ENCODE measurements at places on chromosomes 1 and 21.

GRCh38 chr1:17829579-17829978 lies 74.4 kb downstream of the ACTL8 start:
- DNase-seq: no peak

- no peak for DNase-seq
Observed at GRCh38 chr1:36343651-36344394, 20.4 kb upstream of the EVA1B start.

- DNase-seq: no peak
Observed at GRCh38 chr21:30981403-30981802, 56.9 kb downstream of the KRTAP19-8 start.

DNA sequence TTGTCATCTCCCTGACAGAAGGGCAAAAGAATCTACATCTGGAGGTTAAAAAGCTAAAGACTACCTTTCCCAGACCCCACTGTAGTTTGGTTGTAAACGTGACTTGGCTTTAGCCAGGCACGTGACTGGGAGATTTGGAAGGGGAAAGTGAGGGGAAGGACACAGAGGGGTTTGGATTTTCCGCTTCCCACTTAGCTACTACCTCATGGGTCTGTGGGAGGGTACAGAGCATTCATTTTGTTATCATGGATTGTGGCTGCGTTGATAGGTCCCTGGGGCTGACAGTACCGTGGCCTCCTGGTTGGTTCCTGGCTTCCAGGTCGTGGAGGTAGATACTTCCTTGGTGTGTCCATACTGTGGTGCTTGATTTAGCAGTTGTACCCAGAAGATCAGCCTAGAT lies 2.6 kb downstream of the CHD1L start:
- DNase-seq: no peak

DNA sequence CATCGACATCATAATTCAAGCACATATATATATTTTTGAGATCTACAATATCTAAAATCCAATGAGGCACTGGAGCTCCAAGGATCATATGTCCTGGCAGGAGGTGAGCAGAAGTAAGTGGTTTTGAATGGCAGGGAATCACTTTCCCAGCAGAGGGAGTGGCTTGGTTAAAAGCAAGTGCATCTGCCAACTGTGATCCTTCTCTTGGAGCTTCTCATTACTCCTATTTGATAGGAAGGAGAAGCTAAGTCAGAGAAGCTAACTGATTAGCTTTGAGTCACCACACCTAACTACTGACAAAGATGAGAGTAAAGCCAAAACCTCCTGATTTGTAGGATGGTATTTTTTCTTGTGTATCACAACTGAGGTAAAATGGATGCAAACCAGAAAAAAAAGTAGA lies 55.0 kb downstream of the ALG14 start:
- DNase-seq: no peak

DNA sequence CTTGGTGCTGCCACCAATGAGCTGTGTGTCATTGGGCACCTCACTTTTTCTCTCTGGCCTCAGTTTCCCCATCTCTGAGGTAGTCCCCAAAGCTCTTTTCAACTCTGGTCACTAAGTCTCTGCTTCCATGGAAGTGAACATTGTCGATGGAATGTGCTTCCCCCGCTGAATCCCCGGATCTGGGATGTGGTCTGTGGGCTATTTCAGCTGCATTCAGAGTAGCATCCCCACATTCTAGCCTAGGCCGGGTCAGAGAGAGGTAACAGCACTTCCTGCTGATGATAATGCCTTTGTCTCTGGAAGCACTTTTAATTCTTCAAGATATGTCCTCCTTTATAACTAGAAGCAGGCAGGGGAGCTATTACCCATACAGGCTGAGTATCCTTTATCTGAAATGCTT lies 29.8 kb downstream of the RASSF5 start:
- DNase-seq: peak; percentile 26

- DNase-seq: peak; percentile 27
Observed at GRCh38 chr21:27190601-27191000, 223.7 kb upstream of the ADAMTS5 start.

- peak; percentile 37 for DNase-seq
Observed at GRCh38 chr1:30727824-30728223, 4.4 kb upstream of the MATN1 start.

- no peak for DNase-seq
Observed at GRCh38 chr1:218829097-218829496, 344.6 kb upstream of the LYPLAL1 start.

DNA sequence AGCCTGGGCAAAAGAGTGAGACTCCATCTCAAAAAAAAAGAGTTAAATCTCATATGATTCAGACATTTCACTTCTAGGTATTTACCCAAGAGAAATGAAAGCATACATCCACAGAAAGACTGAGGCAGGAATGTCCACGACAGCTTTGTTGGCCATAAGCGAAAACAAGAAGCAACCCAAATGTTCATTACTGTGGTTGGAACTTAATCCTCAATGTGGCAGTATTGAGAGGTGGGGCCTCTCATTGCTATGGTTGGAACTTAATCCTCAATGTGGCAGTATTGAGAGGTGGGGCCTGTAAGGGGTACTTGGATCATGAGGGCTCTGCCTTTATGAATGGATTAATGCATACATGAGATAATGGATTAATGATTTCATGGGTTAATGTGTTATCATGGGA lies 15.2 kb downstream of the C21orf58 start:
- DNase-seq: no peak

GRCh38 chr1:201183753-201184152 lies 6.9 kb upstream of the IGFN1 start:
- DNase-seq: no peak

DNA sequence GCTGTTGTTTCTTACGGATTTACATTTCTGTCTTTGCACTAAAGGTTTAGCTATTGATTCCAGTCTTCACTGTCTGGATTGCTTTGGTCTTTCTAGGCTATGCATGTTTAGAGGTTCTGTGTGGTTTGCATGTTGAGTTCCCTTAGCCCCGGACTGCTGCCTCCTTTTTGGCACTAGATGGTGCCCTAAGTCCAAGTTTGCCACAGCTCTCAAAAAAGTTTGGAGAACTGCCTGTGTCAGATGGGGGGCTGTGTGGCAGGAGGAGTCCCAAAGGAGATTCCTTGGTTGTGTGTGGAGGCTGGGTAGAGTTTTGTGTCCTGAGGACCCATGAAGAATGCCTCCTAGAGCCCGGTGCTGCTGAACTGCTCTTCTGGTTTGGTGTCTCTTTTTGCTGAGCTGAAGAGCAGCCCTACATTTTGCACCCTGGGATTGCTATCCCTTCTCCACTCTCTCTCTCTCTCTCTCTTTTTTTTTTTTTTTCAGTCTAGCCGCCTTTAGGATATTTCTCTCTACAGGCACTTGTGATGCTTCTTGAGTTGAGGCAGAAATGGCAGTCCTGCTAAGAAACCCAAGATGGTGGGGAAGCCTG lies 74.4 kb downstream of the PTGS2 start:
- peak; percentile 62 for DNase-seq

GRCh38 chr21:44686843-44687561 lies 5.0 kb upstream of the KRTAP12-1 start:
- no peak for DNase-seq

DNA sequence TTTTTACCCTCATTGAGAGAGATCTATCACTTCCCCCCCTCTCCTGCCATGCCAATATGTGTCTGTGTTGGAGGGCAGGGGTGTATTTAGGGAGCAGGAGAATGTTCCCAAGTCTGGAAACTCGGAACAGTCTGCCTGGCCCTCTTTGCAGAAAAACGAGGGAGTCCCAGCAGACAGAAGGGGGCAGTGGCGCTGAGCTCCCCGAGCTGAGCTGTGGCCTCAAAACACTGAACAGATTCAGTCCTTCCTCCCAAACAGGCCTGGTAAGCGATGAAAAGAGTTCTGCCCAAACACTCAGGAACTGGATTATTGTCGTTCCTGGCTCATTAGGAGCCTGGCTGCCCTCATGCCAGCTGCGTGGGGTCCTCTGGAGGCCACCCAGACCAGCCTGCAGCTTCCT lies 981 bp downstream of the CLDN14 start:
- peak; percentile 19 for DNase-seq

DNA sequence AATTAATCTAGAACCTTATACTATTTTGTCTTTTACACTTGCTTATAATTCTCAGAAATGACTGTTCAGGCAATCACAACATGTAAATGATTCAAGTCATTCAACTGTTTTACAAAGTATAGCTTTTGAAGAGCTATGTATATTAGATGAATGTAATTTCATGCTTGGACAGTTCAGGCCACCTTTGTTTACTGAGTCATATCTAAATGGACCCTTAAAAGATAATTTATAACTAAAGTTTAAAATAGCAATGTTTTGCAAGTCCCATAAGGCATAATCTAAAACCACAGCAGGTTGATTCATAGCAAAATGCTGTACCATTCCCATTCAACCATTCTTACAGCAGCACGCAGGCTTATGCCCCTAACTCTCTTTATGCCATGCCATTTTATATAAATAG lies 64.8 kb downstream of the PIK3R3 start:
- DNase-seq: no peak

GRCh38 chr21:41427556-41427955 lies 1.5 kb downstream of the MX1 start:
- no peak for DNase-seq

- no peak for DNase-seq
Observed at GRCh38 chr1:164433818-164434170, 125.2 kb upstream of the PBX1 start.

DNA sequence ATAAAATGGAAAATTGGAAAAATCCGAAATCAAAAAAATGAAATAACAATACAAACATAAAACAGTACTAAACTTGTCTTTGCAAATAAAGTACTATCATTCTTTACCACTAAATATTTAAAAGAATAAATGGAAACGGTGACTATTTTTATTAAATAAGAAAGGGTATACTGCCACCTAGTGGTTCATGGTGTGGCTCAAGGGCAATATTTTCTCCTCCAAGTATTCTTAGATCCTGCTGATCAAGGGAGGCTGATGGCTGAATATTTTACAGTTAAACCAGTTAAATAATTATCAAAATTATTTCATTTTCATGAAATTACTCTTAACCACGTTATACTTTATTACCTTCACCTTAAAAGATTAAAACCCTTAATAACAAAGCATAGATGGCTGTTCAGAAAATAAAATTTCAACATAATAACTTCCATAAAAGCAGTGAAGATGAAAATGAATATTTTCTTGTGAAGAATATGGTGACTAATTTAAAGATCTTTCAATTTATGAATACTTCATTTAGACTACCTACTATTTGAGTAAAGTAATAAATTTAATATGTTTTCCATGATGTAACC lies 1793.9 kb downstream of the NCAM2 start:
- DNase-seq: peak; percentile 21

DNA sequence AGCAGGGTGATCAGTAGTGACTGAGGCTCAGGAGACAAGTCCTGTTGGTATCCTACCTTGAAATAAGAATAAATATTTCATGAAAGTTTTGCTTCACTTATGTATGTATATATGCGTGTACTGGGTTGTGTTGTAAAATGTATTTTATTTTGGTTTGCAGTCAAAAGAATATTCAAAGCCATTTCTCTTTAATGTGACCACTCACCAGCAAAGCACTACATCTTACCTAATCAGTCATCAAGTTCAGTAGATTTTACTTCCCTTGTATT lies 11.0 kb downstream of the SCP2 start:
- no peak for DNase-seq

GRCh38 chr1:8797216-8797615 lies 20.2 kb downstream of the RERE start:
- DNase-seq: no peak

DNA sequence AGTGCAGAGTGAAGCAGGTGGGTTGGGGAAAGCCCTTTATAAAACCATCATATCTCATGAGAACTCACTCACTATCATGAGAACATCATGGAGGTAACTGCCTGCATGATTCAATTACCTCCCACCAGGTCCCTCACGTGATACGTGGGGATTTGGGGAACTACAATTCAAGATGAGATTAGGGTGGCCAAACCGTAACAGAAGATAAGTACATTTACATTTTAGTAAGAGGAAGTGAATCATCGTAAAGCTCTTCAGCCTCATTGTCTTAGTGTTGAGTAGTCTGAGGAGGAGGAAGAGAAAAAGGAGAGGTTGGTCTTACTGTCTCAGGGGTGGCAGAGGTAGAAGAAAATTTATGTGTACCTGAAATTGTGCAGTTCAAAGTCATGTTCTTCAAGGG lies 1053.4 kb upstream of the ADGRL4 start:
- DNase-seq: no peak

- no peak for DNase-seq
Observed at GRCh38 chr1:234208351-234208750, 164.9 kb upstream of the COA6 start.

DNA sequence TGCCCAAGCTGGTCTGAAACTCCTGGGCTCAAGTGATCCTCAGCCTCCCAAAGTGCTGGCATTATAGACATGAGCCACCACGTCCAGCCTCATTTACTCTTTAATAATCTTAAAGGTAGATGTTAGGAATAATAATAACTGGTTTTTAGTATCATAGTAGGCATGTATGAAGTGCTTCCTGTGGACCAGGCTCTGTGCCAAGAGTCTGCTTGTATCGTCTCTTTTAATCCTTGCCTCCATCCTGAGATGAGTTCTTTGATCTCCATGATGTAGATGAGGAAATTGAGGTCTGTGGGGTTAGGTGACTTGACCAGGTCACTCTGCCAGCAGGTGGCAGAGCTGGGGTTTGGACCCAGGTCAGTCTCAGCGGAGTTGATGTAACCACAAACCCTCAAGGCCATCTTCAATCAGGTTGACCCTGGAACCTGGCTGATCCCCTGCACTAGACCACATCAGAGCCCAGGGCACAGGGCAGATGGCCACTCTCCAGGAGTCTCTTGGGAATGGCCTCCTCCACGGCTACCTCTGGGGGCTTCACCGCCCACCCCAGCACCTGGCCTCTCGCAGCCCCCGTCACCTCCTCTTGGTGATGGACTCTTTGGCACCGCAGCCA lies 11.3 kb downstream of the EFHD2 start:
- no peak for DNase-seq

- no peak for DNase-seq
Observed at GRCh38 chr1:248704606-248705005, 2.0 kb upstream of the OR14I1 start.

DNA sequence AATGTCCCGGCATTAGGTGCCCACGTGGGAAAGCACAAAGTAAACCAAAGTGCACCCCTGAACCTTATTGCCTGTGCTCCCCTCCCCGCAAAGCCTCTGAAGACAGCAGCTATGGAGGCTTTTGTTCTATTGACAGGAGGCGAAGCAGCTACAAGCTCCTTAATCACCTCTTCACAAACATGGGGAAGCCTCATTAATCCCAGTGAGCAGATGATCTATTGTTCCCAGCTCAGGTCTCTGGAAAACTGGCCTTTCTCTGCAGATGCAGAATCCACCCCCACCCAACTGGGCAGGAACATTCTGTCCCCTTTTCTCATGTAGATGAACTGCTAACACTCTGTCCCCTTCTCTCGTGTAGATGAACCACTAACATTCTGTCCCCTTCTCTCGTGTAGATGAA lies 190.5 kb upstream of the CSF3R start:
- DNase-seq: no peak

GRCh38 chr1:203519053-203519840 lies 25.3 kb downstream of the OPTC start:
- no peak for DNase-seq

DNA sequence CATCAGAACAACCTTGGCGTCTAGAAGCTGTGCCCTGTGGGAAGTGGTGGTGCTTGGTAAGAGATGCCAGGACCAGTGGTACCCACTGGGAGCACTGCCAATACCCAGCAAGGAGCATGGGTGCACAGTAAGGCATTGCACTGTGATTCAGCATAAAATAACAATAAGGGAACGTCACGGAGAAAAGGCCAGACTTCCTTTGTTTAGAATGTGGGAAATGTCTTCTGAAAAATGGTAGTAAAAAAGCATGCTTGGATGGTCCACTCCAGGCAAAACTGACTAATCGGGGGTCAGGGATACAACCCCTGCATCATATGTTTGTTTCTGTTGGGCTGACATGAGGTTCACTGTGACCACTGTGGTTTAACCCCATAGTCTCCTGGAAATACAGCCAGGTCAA lies 14.7 kb downstream of the METTL18 start:
- peak; percentile 53 for DNase-seq

GRCh38 chr1:222995620-222996309 lies 147.3 kb downstream of the TLR5 start:
- no peak for DNase-seq

Measured in EL (cell line).